ENCODE measurements at places on chromosomes 2 and 18. TPM values are rescaled to one million over a fixed set of nuclear protein-coding genes. Genes with fewer than 3 reads are reported as not detected.

GRCh38 chr2:176067589-176068418, 16.0 kb downstream of the EVX2 start:
- DNase-seq = no peak

- no peak for DNase-seq
Observed at GRCh38 chr2:169303579-169304305, 58.6 kb downstream of the LRP2 start.

- DNase-seq = no peak
Observed at GRCh38 chr2:219644801-219645480, 17.5 kb downstream of the SLC4A3 start.

Gene SPATA3
- total RNA-seq = not detected

Gene DNAH7
- 0.36 TPM for total RNA-seq
